Fibroblast of skin of left biceps (primary cell): ENCODE measurements at places on chromosomes 1 and 21.

GRCh38 chr1:161298116-161298515 lies 11.7 kb downstream of the MPZ start:
- no peak for DNase-seq

- no peak for DNase-seq
Measured at GRCh38 chr1:239250353-239251035, 135.9 kb upstream of the CHRM3 start.

DNA sequence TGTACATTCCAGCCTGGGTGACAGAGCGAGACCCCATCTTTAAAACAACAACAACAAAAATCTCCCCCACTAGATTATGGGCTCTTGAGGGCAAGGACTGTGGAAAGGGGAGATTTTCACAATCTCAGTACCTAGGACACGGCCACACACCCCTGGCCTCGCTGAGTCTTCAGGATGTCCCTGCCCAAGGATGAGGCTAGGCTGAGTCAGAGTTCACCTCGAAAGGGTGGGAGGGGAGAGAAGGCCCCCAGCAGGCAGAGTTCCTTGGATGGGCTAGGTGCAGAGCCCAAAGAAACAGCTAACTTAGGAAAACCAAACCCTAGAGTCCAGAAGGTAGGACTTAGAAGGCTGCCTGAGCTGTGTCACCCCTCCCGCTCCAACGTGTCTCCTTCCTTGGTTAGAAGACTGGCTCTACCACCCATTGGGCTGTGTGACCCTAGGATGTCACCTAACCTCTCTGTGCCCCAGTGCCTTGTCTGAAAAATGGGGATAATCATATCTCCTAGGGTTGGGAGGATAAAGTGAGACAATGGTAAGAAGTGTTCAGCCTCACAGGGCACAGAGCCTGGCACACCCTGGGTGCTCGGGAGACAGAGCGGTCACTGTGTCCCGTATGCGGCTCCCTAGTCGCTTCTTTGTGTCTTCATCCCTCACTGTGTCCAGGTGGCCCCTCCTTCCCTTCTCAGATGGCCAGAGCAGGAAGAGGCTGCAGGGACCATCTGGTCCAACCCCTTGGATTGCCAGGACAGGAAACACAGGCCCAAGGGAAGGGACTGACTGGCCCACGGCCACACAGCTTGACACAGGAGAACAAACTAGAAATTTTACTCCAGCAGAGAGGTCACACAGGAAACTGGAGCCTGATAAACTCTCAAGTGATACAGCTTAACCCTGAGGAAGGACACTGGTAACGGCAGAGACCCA lies 11.2 kb downstream of the TRIM62 start:
- no peak for DNase-seq

DNA sequence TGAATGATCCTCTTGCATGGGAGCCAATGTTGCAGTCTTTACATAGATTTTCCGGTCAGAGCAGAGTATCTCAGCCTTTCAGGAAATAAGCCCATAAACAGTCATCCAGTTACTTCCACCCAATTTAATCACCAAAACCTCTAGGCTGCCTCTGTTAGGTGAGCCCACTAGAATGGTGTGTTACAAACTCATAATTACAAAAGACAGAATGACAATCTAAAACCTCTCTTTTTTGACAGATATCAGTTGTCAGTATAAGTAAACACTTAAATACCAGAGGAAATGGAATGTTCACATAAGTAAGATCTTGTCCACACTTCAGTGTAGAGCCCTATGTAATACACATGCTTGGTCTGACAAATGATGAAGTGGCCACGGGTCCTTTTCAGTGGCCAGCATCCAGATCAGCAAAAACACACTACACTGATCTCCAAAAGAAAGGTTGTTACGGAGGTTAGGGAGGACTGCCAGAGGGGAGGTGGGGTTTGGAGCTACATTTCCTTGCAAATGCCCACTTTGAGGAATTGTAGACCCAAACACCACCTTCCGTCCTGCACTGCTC lies 71.3 kb upstream of the FBXO28 start:
- no peak for DNase-seq

GRCh38 chr1:173202424-173203145 lies 4.5 kb downstream of the TNFSF4 start:
- peak; percentile 62 for DNase-seq

DNA sequence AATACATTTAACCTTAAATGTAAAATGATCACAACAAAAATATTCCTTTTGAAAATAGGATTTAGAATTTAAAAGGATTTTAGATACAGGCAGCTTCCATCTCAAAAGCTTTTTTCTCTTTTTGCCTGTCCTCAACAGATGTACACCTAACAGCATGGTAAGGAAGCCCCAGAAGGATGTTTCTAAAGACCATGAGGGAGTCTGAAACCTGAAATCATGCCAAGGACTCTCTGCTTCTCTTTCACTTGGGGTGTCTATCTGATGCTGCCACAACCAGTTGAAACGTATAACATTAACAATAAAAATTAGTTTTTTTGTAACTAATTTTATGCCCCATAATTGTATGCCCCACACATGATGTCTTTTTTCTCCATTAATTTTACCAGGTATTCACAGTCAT lies 5.4 kb upstream of the ZNF281 start:
- no peak for DNase-seq

DNA sequence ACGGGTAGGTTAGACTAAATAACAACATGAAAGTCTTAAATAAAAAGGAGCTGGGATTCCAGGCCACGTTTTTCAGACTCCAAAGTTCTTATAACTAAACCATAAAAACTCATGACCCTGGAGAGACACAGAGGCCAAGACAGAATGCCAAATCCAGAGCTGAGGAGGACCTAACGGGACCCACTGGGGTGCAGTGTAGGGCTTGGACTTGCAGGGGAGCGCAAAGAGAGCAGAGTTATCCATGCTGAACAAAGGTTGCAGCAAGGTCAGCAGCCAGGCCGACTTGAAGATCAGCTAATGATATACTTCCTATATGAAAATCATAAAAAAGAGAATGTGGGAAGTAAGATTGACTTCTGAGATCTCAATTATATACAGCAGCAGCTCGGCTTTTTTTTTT lies 237.1 kb downstream of the TM2D1 start:
- DNase-seq = no peak

DNA sequence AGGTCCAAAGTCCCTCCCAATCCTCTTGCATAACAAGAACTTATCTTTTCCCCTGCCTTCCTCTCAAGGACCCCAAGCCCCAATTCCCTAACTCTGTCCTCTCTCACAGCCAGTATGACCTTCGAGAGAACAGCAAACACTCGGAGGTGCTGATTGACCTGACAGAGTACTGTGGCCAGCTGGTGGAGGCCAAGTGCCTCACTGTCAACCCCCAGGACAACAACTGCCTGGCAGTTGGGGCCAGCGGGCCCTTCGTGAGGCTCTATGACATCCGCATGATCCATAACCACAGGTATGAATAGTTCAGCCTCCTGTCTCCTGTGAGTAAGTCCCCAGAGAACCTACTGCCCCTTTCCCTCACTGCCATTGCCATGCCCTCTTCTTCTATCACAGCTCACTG lies 29.9 kb upstream of the TMEM222 start:
- no peak for DNase-seq

- no peak for DNase-seq
Measured at GRCh38 chr1:232999956-233000625, 49.7 kb downstream of the NTPCR start.

GRCh38 chr1:8567146-8567545 lies 249.2 kb downstream of the SLC45A1 start:
- DNase-seq = no peak

- no peak for DNase-seq
Measured at GRCh38 chr21:39935716-39936115, 68.5 kb downstream of the PCP4 start.

DNA sequence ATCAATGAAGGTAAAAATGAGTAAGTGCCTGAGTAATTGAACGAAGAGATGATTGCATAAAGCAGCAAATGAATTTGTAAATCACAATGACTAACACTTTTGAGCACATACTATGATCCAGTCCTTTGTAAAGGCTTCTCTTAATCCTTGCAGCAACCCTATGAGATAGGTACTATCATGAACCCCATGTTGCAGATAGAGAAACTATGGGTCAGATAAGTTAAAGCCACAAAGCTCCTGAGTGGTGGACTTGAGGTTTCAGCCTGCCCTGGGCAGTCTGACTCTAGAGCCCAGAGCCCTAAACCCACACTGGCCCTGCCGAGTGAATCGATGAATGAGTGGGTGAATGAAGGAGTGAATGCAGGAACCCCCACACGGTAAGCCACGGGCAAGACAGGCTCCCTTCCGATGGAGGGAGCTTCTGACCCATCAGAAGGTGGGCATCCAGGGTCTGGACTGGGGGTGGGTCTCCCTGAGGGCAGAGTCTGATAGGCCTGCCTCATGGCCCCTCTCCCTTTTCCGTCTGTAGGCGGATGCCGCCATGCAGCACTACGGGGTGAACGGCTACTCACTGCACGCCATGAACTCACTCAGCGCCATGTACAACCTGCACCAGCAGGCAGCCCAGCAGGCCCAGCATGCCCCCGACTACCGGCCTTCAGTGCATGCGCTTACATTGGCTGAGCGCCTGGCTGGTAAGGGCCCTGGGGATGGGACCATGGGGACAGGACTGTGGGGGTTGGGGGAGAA lies 17.0 kb downstream of the DMBX1 start:
- no peak for DNase-seq

GRCh38 chr1:226960256-226960655 lies 20.2 kb downstream of the COQ8A start:
- DNase-seq = no peak

- no peak for DNase-seq
Measured at GRCh38 chr1:157878059-157878458, 36.5 kb upstream of the CD5L start.

DNA sequence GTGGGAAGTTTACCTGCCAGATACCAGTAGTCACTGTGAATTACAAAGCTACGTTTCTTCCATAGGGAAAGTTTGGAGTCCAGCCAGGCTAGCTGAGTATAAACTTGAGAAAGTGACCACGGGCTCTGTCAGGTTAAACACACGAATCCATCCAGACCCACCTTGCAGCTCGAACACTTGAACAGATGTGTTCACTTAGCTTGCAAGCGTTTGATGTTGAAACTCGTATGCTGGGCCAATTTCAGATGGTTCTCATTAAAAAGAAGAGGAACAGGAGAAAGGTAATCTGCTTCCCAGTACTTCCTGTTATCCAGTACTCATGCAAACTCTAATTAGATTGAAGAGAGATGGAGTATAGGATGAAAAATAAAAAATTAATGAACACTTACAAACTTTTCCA lies 636.4 kb downstream of the SMYD3 start:
- DNase-seq = no peak

DNA sequence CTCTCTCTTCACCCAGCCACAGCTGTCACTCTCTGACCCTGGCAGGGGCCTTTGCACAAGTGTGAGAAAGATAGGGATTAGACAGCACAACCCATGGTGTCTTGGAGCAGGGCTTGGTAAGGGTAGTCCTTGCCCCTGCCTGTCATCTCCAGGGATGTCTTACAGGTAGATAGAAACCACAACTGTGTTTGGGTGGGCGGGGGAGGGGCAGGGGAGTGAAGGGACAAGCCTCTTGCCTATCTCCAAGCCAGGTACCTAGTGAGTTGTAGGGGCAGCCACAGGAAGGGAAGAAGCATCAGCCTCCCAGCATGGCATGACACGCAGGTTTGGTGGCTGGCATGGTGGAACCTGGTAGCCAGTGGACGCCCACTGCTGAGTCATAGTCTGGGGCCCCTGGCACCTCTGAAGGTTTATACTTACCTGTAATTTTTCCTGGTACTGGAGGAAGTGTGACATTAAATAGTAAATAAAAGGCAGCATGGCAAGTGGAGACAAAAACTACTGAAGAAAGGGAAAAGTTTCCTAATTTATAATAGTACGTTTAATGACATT lies 97.5 kb downstream of the CLEC20A start:
- no peak for DNase-seq

- no peak for DNase-seq
Measured at GRCh38 chr1:4006676-4007374, 106.8 kb upstream of the C1orf174 start.

DNA sequence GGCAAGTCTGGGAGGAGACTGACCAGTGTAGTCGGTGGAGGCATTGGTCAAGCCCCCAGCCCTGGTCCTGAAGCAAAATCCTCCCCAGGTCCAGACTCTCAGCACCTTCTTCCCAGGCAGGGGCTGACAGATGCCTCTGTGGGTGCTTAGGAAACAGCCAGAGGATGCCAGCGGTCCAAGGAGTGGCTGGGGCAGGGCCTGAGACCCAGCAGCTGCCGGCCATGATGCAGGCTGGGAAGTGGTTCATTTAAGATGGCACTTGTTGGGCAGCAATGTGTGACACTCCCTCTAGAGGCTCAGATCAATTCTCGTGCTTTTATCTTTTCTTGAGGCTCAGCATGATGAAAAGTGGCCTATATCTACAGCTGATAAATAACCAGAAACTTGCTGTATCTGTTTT lies 165.0 kb upstream of the VAMP3 start:
- DNase-seq = no peak

GRCh38 chr21:41622831-41623548 lies 115.0 kb upstream of the TMPRSS2 start:
- no peak for DNase-seq

- no peak for DNase-seq
Measured at GRCh38 chr1:89757532-89757931, 63.3 kb upstream of the LRRC8D start.

GRCh38 chr1:24954022-24954421 lies 23.9 kb upstream of the RUNX3 start:
- no peak for DNase-seq

DNA sequence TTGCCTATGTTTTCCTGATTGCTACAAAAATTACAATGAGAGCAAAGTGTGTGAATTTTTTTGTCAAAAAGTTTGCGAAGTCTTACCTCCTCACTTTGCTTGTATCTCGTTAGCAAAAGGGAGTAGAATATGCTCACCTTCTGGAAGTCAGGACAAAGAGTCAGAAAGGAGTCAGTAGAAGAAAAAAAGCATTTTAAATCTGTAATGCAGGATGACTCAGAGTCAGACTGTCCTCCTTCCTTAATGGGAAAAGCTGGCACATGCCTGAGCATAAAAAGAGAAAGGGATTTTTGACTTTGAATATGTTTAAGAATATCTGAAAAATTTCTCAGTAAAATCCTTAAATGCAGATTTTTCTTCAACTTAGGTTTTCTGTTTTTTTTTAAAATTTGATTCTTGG lies 14.2 kb upstream of the VN1R5 start:
- no peak for DNase-seq

DNA sequence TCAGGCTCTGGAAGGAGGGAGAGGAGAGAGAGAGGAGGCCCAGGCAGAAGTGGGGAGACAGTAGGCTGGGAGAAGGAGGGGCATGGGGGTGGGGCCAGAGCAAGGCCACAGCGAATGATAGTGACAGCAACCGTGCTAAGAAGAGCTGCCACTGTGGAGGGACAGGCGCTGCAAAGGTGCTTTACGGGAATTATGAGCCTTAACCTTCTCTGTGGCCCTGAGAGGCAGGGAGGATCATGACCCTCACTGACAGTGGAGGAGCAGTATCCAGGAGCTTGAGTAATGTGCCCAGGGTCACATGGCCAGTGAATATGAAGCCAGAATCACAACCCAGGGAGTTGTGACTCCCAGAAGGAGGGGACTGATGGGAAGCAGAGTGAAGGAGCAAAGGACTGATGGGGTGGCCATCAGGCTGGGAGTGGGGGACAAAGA lies 53.4 kb upstream of the RPL11 start:
- no peak for DNase-seq
